ENCODE measurements at places on chromosomes 2 and 18.

GRCh38 chr2:101795033-101795432, 97.5 kb downstream of the MAP4K4 start:
- no peak for DNase-seq

- DNase-seq, result no peak
Observed at GRCh38 chr2:196166876-196167275, 4.5 kb downstream of the STK17B start.

DNA sequence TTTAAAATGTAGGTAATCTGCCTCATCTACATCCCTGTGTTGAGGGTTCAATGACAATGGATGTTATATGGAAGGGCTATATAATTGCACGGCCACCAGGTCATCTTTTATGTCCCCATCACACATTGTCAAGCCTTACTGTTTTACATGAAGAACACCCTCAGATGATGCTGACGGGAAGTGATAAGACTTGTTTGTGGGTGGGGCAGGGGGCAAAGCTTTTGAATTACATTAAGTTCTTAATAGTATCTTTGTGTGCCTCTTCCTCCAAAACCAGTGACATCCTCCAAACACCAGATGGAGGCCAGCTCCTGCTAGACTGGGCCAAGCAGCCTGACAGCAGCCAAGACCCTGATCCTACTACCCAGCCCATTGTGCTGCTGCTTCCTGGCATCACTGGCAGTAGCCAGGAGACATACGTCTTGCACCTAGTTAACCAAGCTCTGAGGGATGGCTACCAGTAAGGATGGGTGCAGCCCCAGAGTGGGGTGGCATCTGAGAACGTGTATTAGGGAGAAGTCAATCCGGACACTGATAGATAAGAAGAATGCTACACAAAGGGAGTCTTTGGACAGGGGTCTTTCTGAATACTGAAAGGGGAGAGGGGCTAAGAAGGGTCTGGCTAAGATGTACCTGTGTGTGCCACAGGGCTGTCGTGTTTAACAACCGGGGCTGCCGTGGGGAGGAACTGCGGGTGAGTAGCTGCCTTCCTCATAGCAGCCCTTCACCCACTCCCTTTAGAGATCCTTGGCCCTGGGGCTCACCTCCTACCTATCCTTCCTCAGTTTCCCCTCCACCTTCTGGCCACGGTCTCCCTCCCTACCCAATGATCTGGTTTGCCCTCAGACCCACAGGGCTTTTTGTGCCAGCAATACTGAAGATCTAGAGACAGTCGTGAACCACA, 5.3 kb downstream of the ABHD1 start:
- no peak for DNase-seq

DNA sequence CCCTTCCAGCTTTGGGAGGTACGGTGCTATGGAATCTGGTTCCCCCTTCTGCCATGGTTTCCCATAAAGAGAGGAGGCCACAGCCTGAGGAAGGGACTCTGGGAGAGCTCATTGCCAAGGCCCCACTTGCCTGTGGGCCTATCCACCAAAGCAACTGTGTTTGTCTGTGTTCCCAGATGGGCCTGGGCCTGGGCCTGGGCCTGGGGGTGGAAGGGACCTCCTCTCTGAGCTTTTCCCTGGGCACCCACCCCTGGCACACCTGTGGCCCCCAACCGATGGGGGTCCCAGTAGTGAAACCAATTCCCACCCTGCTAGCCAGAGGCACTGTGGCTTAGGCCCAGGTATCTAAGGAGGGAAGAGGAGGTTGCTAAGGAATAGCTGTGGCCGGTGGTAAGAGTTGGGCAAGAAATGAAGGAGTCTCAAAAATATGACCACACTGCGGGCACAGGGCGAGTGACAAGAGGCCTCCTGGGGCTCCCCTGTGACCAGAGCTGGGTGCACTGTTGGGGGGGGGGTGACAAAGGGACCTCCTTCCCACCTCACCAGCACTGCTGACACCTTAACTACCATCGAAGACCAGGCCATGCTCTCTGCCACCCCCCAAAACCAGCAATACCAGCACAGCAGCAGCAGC, 4.9 kb upstream of the DUSP2 start:
- no peak for DNase-seq

GRCh38 chr2:98769114-98769476, 38.2 kb upstream of the MGAT4A start:
- no peak for DNase-seq

DNA sequence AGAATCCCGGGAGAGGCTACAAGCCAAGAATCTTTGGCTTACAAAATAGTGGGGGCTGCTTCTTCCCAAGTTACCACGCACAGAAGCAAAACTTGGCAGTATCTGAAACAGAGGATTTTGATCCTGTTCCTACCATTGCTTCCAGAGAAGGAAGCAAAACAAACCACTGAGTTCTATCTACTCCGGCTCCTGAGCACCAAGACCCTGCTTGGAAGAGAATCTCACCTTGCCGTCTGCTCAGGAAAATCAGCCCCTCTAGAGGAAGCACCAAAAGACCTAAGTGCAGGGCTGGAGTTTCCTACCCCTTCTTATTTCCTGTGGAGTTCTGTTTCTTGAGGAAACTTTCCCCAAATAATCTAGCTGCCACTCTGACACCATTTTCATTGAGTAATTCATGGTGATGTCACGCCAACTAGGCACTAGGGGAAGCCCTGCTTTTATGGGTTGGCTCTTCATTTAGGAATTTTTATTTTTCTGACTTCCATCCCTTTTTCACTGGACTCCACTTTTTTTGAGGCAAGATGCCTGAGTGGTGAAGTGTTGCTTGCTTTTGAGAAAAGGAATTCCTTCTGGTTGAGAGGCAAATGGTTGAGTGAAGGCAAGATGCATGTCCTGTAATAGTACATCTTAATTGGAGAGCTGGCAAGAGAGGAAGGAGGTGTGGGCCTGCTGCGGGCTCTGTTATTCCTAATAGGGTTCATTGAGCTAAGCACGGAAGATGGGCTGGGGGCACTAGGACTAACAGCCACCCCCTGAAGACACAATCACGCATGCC, 36.8 kb upstream of the EML4 start:
- no peak for DNase-seq

- DNase-seq, result no peak
Observed at GRCh38 chr2:45652090-45653031, 886 bp downstream of the PRKCE start.
